ENCODE measurements at places on chromosomes 2 and 18.

GRCh38 chr18:58512648-58513588 lies 116.0 kb downstream of the ALPK2 start:
- no peak for DNase-seq

DNA sequence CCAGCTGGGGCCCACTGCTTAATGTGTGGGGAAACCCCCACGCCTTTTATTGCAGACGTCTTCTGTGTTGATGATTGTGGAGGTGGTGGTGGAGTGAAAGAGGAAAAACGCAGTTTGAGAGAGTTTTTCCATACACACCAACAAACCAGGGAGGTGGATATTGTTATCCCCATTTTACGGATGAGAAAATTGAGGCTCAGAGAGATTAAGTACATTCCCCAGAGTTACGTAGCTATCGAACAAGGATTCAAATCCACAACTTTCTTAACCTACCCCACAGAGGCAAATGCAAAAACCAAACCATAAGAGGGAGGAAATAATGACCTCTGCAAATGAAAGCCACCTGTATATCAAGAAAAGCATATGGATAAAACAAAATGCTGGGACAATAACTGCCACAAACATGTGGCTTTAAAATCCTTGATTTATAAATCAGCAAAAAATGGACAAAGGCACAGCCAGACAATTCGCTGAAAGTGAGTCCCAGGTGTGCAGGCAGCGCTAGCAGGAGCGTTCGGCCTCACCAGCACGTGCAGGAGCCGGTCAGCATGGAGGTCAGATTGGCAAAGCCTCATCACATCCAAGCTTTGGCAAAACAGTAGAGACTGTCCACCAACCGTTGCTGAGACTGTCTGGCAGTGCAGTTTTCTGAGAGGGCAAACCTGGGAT lies 12.6 kb upstream of the RAB17 start:
- DNase-seq = no peak

DNA sequence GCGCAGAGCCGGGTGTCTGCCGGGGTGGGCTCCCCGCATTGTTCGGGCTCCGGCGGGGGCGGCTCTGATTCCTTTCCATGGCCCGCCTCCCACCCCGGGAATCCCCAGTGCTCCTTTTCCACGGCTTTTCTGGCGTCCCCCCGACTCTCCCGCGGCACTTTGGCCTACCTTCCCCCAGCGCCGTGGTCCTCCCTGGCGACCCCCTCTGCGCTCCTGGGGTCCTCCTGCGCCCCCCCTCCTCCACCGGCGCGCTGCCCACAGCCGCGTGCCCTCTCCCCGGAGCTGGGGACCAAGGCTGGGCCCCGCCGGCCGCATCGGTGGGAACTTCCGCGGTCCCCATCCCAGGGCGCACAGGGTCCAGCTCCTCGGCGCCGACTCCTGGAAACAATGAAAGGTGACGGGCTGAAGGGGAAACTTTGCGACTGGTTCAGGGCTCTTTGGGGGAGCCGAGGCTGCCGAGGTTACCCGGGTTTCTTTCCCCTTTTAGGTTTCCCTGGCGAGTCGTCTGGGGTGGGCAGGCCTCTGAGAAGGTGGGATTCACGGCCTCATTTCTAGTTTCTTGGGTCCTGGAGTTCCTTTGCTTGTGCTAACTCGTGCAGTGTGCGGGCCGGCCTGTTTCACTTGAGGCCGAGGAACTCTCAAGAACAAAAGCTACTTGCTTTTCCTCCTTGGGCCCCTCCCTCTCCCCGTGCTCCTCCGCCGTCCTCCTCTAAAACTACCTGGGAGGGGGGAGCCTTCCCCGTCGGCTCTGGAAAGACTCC lies 2.2 kb downstream of the TGIF1 start:
- peak; percentile 38 for DNase-seq

DNA sequence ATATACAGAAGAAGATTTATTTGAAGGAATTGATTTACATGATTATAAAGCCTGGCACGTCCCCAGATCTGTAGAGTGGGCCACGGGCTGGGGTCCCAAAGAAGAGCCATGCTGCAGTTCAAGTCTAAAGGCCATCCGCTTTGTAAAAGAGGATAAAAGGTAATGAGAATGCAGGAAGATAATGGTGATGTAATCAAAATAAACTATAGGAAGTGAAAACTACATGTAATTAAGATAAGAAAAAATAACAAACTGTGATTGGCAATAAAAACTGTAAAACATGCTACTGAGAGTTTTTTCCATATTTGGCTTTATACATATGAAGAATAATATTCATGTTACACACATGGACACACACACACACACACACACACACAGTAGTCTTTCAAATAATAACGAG lies 59.0 kb upstream of the TMEFF2 start:
- DNase-seq = no peak

All from CD4-positive, alpha-beta T cell treated with Interleukin-4 for 1 hour (primary cell).